HFFc6 (cell line): ENCODE measurements at places on chromosomes 4 and X.

- H3K27me3 ChIP-seq, result peaks cover 2% of the 10 kb centered on the region
- H3K4me1 ChIP-seq, result peaks cover 99% of the 10 kb centered on the region
- H3K36me3 ChIP-seq, result peaks cover 20% of the 10 kb centered on the region
- peak overlapping the region; percentile 66 for H3K27ac ChIP-seq
- H3K4me3 ChIP-seq, result no peak overlapping the region
Measured at GRCh38 chr4:114277690-114278089, 298.2 kb upstream of the ARSJ start.

DNA sequence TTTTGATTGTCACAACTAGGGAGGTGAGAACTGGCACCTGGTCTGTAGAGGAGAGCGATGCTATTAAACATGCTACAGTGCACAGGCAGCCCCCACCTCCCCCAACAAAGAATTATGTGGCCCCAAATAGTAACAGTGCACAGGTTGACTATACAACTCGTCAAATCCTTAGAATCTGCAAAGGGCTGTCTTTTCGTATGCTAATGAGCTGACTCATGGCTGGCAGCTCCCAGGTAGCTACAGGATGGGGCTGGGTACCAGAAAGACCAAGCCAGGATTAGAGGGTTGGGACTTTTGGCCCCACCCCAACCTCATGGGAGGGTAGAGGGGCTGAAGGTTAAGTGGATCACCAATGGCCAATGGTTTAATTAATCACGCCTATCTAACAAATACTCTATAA is 104.7 kb upstream of the SORBS2 start:
- no peak overlapping the region for H3K4me3 ChIP-seq
- H3K36me3 ChIP-seq, result no peaks in the 10 kb centered on the region
- peaks cover 12% of the 10 kb centered on the region for H3K27me3 ChIP-seq
- no peak for DNase-seq
- H3K4me1 ChIP-seq, result peaks cover 20% of the 10 kb centered on the region

DNA sequence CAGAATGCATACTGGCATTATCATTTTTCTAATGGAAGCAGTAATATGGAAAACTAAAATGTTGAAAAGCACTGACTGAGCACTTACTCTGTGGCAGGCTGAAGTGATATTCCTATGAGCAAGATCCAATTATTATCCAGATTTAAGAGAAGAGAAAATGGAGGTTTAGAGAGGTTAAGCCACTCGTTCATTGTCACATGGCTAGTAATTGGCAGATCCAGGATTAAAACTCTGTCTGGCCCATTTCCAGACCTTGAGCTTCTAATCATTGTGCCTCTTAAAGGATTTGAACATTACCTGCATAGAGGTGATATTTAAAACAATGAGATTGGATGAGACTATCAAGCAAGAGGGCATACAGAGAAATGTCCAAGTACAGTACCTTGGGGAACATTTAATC is 80.6 kb downstream of the MFAP3L start:
- no peak overlapping the region for H3K4me3 ChIP-seq
- H3K27ac ChIP-seq, result no peak overlapping the region
- H3K27me3 ChIP-seq, result peaks cover 13% of the 10 kb centered on the region
- DNase-seq, result no peak
- peaks cover 6% of the 10 kb centered on the region; the same call in 1 of the 2 replicates for H3K4me1 ChIP-seq
- no peaks in the 10 kb centered on the region for H3K36me3 ChIP-seq

GRCh38 chr4:145884775-145885174 is 53.8 kb downstream of the ZNF827 start:
- DNase-seq, result no peak
- no peak overlapping the region for H3K4me3 ChIP-seq
- H3K36me3 ChIP-seq, result peaks cover 17% of the 10 kb centered on the region
- no peak overlapping the region for H3K27ac ChIP-seq
- no peaks in the 10 kb centered on the region for H3K27me3 ChIP-seq
